Retina (tissue), 1 donor: ENCODE measurements at places on chromosomes 11 and 22.

GRCh38 chr11:6268820-6269219 lies 9.2 kb downstream of the CCKBR start:
- no peak for DNase-seq

DNA sequence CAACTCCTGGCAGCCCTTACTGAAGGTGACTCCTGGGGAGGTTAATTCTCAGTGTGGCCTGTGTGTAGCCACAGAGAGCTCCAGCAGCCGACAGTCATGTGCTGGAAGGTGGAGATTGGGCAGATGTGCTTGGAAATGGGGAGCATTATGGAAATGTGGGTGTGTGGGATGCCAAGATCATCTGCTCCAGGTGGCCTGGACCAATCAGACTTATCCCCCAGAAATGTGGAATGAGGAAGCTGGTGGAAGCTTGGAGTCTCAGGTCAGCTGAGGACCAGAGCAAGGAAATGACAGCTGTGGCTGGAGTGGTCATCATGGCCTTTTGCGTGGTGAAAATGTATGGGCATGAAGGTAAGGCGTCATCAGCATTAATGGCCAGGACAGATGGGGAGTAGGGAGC lies 234.0 kb downstream of the MIAT start:
- DNase-seq = no peak

GRCh38 chr22:19147195-19147780 lies 2.8 kb downstream of the GSC2 start:
- DNase-seq = no peak

- no peak for DNase-seq
These were observed 68.1 kb downstream of the UBASH3B start for GRCh38 chr11:122723576-122723975.

DNA sequence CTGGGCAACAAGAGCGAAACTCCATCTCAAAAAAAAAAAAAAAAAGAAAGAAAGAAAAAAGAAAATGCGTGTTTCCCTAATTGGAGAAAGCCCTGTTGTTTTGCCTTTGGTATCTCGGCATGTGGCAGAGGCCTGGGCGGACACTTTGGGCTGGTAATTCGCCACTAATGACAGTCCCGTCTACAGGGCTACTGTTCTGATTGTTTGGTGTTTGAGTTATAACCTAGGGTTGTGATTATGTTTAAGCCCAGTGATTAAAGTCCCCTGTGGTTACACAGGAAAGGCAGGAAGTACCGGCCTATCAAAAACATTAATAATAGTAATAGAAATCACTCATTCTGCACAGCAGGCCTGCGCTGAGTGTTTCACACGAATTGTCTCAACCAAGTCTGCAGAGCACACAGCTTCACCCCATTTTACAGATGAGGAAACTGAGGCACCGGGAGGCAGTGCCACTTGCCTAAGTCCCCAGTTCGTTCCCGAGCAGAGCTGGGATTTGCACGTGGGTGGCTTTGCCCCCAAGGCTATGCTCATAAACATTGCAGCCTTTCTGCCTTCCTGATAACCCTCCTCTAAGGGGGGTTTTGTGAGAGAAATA lies 39.1 kb upstream of the GRAMD4 start:
- no peak for DNase-seq

GRCh38 chr11:70016666-70017367 lies 61.3 kb upstream of the ANO1 start:
- no peak for DNase-seq

- no peak for DNase-seq
These were observed 89.6 kb downstream of the ETS1 start for GRCh38 chr11:128497776-128498095.

GRCh38 chr22:29626497-29627195 lies 23.2 kb downstream of the NF2 start:
- DNase-seq = no peak

DNA sequence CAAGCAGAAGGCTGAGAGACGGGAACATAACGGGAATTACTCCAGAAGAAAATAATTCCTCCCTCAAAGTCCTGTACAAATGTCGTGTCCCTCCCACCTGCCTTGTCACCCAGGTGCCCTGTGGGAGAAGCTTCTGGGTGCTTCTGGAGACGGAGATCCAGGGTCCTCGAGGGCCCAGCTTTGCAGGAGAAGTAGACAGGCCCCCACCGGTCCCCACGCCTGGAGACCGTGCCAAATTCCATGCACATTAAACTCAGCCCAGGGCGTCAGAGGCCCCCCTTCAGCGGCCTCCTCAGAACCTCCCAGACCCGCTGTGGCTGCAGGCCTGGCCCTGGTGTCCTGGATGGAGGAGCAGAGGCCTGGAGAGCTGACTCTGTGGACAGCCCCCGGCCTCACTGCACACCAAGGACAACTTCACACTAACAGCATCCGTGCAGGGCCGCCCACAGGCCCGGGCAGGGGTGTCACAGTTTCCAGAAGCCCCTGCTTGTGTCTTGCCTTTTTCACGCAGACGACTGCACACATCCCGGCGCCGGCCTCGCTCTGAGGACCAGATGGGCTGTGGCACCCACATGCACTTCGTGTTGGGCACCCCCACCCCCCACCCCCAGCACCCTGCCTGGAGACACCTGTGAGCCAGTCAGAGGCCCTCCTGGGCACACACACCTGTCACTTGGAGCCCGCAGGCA lies 734.3 kb downstream of the BRD1 start:
- DNase-seq = no peak

GRCh38 chr22:46358766-46359165 lies 23.3 kb downstream of the TRMU start:
- no peak for DNase-seq

DNA sequence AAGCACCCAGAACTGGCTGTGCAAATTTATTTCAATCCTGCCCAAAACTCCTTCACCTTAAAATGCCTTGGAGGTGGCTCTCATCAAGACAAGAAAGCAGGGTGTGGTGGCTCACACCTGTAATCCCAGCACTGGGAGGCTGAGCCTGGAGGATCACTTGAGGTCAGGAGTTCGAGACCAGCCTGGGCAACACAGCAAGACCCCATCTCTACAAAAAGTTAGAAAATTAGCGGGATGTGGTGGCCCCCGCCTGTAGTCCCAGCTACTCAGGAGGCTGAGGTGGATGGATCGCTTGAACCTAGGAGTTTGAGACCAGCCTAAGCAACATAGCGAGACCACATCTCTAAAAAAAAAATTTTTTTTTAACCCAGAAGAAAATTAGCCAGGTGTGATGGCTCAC lies 689 bp upstream of the RAB39A start:
- DNase-seq = peak; percentile 3

GRCh38 chr11:91840640-91841240 lies 383.9 kb upstream of the FAT3 start:
- no peak for DNase-seq

GRCh38 chr22:47849576-47849975 lies 1087.1 kb downstream of the TBC1D22A start:
- no peak for DNase-seq

GRCh38 chr11:31355817-31356216 lies 13.7 kb downstream of the DCDC1 start:
- no peak for DNase-seq

DNA sequence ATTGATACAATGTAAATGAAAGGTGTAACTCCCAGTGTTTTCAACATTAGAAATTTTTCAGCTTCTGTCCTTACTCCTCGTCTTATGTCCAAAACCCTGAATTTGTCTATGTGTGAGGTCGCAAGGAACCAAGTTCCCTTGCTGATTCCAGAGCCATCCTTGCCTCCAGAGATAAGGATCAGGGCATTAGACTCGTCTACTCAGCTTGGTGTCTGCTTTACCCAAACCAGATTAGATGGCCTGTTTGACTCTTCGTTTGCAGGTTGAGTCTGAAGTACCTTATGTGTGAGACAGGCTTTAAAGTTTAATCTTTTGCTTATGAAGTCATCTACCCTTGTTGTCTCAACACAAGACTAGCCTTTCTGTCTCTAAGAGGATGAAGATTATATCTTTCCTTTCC lies 55.6 kb downstream of the SPECC1L start:
- DNase-seq = no peak

DNA sequence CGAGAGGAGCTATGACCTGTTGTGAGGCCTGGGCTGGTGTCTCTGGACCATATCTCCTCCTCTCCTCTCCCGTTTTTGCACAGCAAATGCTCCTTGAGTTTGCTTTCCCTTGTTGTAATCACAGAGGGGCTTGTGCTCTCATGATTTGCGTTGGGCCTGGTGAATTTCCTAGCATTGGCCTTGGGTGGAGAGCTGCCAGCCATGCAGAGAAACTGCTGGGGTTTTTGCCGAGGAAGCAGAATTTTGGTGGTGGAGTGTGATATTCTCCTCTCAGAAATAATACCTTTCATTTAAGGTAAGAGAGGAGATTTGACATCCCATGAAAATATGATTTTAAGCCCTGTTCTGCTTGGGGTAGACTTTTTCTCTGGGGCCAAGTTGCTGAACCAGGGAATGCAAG lies 175.7 kb upstream of the CADM1 start:
- DNase-seq = no peak

DNA sequence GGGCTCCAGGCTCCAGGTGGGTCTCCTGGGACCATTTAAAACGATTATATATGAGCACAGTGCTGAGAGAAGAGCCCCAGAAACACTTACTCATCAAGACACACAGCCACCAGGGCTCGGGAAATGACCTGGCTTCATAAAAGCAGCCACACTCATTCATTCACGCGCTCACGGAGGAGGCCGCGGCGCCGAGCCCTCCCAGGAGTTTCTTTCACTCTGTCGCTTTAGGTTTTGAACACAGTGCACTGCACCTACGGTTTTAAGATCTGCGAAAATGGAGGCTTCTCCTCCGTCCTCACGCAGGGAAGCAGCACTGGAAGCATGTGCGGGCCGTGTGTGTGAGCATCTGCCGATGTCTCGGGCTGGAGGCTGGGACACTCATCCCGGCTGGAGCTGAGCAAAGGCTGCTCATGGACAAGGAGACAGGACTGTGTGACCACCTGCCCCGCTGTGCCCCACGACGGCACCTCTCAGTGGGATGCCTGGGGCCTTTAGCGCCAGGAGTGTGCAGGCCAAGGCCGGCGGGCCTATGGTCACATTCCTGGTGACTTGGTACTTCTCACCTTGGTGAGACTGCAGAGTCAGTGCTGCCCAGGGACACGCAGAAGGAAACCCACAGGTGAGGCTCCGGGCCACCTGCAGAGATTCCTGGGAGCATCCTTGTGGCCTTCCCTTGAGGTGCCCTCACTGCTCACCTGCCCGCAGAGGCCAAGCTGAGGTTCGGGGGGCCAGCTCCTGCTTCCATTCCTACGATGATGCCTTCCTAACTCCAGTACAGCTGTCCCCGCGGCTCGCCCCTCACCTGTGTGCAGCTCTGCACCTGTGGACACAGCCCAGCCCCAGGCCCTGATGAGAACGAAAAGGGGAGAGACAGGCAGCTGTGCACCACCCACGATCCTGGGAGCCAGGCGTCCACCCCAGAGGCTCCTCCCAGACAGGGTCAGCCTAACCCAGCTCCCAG lies 872.0 kb downstream of the BRD1 start:
- no peak for DNase-seq

GRCh38 chr11:96105197-96105895 lies 181.4 kb upstream of the MTMR2 start:
- no peak for DNase-seq

GRCh38 chr11:88181776-88182175 lies 6.5 kb upstream of the RAB38 start:
- no peak for DNase-seq

DNA sequence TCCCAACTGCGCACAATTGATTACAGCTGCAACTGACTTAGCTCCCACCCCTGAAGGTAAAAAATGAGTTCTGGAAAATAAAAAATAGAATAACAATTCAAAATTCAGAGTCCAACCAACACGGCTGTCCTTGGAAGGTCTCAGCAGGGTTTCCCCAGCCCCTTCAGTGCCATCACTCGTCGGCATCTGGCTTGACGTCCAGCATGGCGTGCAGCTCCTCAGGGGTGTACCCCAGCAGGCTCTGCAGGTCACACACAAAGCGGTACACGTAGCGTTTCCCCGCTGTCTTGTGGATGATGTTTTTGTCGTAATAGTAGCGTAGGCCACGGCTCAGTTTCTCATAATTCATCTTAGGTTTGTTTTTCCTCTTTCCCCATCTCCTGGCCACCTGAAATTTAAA lies 125.2 kb downstream of the ETS1 start:
- no peak for DNase-seq

- no peak for DNase-seq
These were observed 74.6 kb downstream of the CELSR1 start for GRCh38 chr22:46462726-46463371.

- DNase-seq = no peak
These were observed 31.2 kb upstream of the SORL1-AS1 start for GRCh38 chr11:121483805-121484480.

GRCh38 chr11:118058311-118059245 lies 18.3 kb upstream of the TMPRSS4 start:
- DNase-seq = no peak

GRCh38 chr11:119671051-119671450 lies 57.9 kb downstream of the NECTIN1 start:
- peak; percentile 35 for DNase-seq
